ENCODE measurements at places on chromosomes 6 and 20.

GRCh38 chr6:93962566-93962965 lies 543.2 kb upstream of the EPHA7 start:
- no peak for DNase-seq

DNA sequence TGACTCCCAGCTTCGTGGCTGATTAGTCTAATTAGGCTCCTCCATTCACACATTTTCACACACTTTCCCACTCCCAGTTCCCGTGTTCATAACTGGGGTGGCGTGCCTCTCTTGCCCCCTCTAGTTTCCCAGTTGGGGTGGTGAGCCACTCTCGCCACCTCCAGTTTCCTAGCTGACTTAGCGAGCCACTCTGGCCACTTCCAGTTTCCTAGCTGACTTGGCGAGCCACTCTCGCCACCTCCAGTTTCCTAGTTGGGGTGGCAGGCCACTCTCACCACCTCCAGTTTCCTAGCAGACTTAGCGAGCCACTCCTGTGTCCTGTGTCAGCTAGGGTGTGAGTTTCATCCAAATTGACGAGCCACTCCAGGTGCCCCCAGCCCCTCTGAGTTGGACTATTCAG lies 7.4 kb upstream of the GMPR start:
- no peak for DNase-seq

DNA sequence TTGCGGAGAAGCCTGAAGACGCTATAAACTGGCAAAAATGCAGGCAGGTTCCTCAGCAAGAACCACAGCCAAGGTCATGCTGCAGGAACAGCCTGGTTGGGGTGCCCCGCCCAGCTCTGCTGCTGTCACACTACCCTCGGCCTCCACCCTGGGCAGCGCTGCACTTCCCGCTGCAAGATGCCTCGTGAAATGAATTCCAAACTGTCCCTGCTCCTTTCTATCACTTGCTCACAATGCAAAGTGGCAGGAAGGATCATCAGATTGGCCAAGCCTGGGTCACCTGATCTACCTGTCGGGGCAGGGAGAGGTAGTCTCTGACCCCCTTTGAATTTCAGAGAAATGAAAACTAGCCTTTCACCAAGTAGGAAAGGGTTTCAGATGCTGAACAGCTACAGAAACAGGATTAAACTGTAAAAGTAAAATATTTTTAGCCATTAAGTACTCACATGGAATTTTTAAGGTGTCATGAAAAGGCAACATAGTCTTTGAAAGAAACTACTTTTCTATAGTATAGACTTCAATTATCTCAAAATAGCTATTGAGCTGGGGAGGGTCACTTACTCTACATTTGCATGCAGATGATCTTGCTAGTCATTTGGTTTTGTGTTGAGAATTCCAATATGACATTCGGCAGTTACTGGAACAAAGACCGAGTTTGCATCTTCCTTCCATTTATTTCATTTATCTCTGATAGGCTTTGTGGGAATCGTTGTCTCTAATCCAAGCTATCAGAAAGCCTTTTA lies 236.4 kb upstream of the ASCC3 start:
- DNase-seq, result no peak

- no peak for DNase-seq
These were observed 178.2 kb downstream of the FOXC1 start for GRCh38 chr6:1787894-1788293.

DNA sequence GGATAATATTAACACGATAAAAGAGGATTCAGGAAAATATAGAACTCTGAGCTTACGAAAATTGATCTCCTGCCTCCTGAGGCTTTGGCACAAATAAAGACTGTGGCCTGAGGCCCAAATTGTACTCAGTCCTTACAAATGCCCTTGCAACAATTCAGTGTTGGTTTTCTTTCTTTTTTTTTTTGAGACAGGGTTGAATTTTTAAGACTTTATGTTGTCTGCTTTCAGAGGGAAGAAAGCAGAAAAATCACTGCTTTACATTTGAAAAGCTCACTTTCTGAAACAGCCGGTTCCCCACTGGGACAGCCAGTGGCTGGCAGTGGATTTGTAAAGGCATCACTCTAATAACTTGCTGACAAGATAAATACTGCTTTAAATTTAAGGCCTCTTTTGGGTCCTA lies 290.5 kb downstream of the SLC35F1 start:
- no peak for DNase-seq

GRCh38 chr6:55198715-55199114 lies 24.4 kb downstream of the HCRTR2 start:
- DNase-seq, result no peak

- no peak for DNase-seq
These were observed 93.5 kb upstream of the MLN start for GRCh38 chr6:33897189-33897780.

- no peak for DNase-seq
These were observed 7.6 kb upstream of the FAM110A start for GRCh38 chr20:825710-826421.

DNA sequence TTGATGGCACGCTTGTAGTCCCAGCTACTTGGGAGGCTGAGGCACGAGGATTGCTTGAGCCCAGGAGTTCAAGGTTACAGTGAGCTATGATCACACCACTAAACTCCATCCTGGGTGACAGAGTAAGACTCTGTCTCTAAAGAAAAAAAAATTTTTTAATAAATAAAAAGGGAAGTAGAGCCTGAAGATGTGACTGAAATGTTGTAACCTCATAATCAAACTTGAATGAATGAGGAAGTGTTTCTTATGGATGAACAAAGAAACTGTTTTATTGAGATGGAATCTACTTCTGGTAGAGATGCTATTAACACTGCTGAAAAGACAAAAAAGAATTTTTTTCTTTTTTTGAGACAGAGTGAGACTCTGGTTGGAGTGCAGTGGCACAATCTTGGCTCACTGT lies 6.7 kb downstream of the MAK start:
- no peak for DNase-seq

DNA sequence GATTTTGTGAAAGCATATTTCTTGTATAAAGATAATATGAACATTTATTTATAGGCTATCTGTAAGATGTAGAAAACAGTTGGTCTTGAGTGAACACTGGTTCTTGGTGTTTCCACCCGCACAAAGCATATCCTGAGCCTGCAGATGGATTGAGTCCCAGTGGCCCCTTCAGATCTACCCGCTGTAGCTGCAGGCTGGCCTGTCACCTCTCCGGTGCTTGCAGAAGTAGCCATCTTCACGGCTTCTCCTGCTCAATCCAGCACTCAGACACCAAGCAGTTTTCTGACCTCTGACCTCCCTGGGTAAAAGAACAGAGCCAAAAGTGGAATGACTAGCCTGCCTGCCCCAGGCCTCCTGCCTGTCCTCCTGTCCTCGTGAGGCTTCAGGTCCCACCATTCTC lies 22.7 kb downstream of the LYRM2 start:
- DNase-seq, result no peak

- DNase-seq, result no peak
These were observed 39.6 kb downstream of the RNF217 start for GRCh38 chr6:125001684-125002405.

DNA sequence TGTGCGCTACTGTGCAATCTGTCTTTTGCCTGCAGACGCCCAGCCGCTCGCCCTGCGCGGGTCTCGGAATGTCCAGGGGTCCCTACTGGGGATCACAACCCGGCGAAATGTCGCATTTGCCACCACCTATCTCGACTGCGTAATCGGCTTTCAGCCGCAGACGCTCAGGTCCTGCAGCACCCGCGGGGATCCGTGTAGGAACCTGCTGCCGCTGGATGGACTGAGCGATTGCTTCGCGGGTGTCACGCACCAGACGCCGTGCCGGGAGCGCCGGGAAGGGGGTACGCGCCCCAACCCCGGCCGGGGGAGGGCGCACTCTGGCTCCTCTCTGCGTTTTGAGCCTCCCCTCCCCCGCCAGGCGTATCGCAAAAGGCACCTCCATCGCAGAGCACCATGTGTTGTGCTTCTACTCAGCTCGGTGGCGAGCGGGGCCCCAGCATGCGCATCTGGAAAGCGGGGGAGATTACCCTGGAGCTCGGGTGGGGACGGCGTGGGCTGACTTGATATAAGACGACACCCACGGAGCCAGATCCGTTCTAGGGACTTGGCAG lies 747 bp upstream of the PTPRA start:
- peak; percentile 53 for DNase-seq

GRCh38 chr6:91506509-91506908 lies 919.6 kb upstream of the MAP3K7 start:
- no peak for DNase-seq

DNA sequence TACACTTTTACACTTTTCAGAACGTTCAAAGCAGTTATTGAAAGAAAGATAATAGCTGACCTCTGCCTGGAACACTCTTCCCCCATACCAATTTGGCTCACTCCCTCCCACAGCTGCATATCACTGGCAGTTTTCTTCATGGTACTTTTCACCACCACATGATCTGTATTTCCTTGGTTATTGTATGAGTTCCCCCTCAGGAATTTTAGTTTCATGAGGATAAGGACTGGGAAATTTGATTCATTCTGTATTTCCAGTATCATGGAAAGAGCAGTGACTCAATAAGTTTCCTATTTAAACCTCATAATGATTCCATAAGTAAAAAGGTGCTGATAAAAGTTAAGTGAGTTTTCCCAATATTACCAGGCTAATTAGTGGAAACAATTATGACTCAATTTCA lies 16.0 kb downstream of the HTR1B start:
- DNase-seq, result no peak

GRCh38 chr20:36183155-36183944 lies 28.8 kb downstream of the EPB41L1 start:
- DNase-seq, result no peak

GRCh38 chr6:56314683-56315523 lies 67.5 kb upstream of the COL21A1 start:
- no peak for DNase-seq

- DNase-seq, result no peak
These were observed 34.1 kb downstream of the MEI4 start for GRCh38 chr6:77686931-77687330.

DNA sequence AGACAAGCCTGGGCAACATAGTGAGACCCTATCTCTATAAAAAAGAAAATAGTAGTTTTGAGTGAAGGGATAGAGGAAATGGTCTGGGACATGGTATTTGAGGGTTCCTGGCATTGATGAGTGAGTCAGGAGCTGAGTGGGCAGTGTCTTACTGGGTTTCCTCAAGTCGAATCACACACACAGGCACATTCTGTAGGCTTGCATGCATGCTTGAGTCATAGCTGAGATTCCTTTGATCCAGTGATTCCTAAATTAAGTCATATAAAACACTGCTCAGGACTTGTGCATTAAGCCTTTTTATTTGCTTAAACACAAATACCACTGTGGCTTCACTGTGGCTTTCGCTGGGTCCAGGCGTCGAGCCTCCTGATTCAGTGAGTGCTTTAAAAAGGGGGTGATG lies 71.8 kb upstream of the TMEM181 start:
- no peak for DNase-seq

GRCh38 chr20:24799971-24800580 lies 149.0 kb upstream of the CST7 start:
- DNase-seq, result no peak

DNA sequence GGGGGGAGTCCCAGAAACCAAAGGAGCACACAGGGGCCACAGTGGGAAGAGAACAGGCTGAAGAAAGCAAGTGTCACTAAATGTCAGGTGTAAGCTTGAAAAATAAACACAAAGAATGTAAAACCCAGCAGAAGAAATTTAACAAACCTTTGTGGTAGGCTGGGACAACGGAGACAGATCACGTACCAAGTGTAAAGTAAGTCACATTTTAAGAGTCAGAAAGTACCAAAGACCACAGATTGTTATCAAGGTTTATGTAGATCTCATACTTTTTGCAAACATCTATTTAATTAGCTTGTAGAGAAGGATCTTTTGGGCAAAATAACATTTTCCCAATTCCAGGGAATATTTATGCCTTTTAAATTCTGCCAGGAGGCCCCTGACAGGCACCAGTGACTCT lies 1.6 kb downstream of the CLIC5 start:
- no peak for DNase-seq

GRCh38 chr6:168400037-168400436 lies 40.9 kb upstream of the SMOC2 start:
- DNase-seq, result no peak

DNA sequence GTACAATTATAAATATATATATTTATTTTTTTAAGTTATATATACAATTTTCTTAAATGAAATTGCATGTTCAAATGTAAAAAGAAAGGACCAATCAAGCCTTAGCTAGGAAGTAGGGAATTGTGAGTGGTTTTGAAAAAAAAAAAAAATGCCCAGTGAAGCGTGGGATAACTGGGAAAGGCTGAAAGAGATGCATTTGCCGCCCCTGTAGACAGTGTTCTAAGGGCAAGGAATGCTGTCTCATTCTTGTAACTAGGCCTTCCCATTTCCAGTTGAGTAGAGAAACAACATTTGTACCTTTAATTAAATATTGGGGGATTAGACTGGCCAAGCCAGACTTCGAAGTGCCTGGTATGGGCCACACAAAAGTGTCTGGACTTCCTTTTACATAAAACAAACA lies 430.1 kb upstream of the SLC35B3 start:
- DNase-seq, result no peak

GRCh38 chr6:96246563-96246962 lies 230.8 kb downstream of the FUT9 start:
- no peak for DNase-seq

- peak; percentile 3 for DNase-seq
These were observed 182.5 kb downstream of the MAFB start for GRCh38 chr20:40506537-40506939.

DNA sequence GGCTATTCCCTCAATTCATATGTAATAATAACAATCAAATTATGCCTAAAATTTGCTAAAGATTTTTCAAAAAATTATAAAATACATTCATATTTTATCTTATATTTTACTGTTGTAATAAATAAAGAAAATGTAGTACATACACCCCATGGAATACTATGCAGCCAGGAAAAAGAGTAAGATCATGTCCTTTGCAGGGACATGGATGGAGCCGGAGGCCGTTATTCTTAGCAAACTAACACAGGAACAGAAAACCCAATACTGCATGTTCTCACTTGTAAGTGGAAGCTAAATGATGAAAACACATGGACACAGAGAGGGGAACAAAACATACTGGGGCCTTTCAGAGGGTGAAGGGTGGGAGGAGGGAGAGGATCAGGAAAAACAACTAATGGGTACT lies 584.2 kb upstream of the MMS22L start:
- no peak for DNase-seq

DNA sequence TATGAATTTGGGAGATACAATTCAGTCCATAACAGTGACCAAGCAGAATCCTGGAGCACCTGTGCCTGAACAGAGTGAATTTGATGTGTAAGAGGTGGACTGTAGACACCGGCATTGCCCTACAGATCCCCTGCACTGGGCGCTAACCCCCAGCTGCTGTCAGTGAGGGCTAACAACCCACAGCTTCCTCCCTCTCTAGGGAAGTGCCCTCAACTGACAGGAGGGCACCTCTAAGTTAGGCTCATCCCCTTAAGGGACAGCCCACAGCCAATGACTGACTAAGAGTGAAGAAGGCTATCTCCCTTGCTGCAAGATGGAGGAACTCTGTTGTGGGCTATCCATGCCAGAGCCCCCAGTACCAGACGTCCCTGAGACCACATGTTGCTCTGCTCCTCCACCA lies 15.3 kb upstream of the BPIFB1 start:
- no peak for DNase-seq

- no peak for DNase-seq
These were observed 130.5 kb downstream of the HFE start for GRCh38 chr6:26217714-26218075.

GRCh38 chr6:71028236-71028876 lies 71.5 kb upstream of the B3GAT2 start:
- no peak for DNase-seq

GRCh38 chr6:16402581-16402900 lies 164.2 kb downstream of the GMPR start:
- DNase-seq, result no peak

- no peak for DNase-seq
These were observed 94.2 kb downstream of the RREB1 start for GRCh38 chr6:7201732-7202541.

GRCh38 chr20:51434580-51435247 lies 107.8 kb downstream of the NFATC2 start:
- DNase-seq, result no peak

GRCh38 chr6:28794175-28795002 lies 129.4 kb downstream of the TRIM27 start:
- no peak for DNase-seq

Data from activated CD8-positive, alpha-beta memory T cell treated with anti-CD3 and anti-CD28 coated beads for 4 hours (primary cell).